ENCODE measurements at places on chromosomes 5 and 9. TPM values are rescaled to one million over a fixed set of nuclear protein-coding genes. Genes with fewer than 3 reads are reported as not detected.

The ORM1 gene
- polyA plus RNA-seq, result 6.9 TPM

The ARHGEF37 gene
- 3.8 TPM for polyA plus RNA-seq

- H3K4me3 ChIP-seq, result no peak overlapping the region
- no peaks in the 10 kb centered on the region for H3K4me1 ChIP-seq
- no peaks in the 10 kb centered on the region for H3K27me3 ChIP-seq
- H3K36me3 ChIP-seq, result no peaks in the 10 kb centered on the region
- no peak overlapping the region for H3K27ac ChIP-seq
Measured at GRCh38 chr5:110333384-110333783, 393.1 kb downstream of the TMEM232 start.

GRCh38 chr9:131762356-131762932 is 22.6 kb upstream of the RAPGEF1 start:
- H3K4me1 ChIP-seq, result no peaks in the 10 kb centered on the region
- no peak overlapping the region for H3K4me3 ChIP-seq
- peaks cover 5% of the 10 kb centered on the region for H3K27me3 ChIP-seq
- H3K36me3 ChIP-seq, result no peaks in the 10 kb centered on the region
- peak; percentile 79 for DNase-seq

DNA sequence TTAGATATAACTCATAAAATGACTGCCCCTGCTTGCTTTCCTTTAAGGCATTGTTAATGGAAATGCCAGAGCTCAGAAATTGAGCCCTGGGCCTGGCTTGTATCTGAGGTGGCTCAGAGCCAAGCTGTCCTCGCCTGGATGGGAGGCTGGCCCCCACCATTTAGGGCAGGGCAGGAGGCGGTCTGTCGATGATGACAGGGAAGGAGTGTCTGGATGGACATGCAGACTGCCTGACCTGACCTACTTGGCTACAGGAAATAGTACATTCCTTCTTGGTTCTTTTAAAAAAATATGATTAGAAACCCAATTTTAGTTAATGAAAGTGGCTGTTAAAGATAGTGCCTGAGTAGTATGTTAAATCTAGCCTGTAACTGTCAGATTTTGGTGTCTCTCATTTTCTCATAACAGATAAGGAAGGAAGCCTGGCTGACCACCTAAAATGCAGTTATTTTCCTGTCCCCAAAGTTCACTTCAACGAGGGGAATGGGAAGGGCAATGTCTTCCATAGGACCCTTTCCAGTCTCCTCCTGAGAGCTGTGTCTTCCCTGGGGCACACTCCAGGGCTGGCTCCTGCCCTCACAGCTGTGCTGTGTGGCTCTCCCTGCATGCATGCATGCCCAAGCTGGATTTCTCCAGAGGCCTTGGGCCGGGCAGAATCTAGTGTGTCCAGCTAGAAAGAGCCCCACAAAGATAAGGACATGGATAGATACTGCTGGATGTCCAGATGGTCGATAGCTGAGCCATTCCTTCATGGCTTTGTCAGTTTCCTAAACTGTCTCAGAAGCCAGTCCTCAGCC is 42.3 kb downstream of the MACROH2A1 start:
- H3K27ac ChIP-seq, result no peak overlapping the region
- H3K4me3 ChIP-seq, result no peak overlapping the region
- peaks cover 19% of the 10 kb centered on the region for H3K36me3 ChIP-seq
- no peaks in the 10 kb centered on the region for H3K27me3 ChIP-seq

- peak; percentile 62 for DNase-seq
- no peak overlapping the region for H3K4me3 ChIP-seq
- peaks cover 2% of the 10 kb centered on the region for H3K4me1 ChIP-seq
- H3K27ac ChIP-seq, result peak overlapping the region; percentile 83
Measured at GRCh38 chr5:145941448-145942130, 5.2 kb downstream of the SH3RF2 start.

The GABRA6 gene
- polyA plus RNA-seq, result not detected

The DOK3 gene
- polyA plus RNA-seq, result 4.1 TPM

The ADAMTS6 gene
- not detected for polyA plus RNA-seq

- H3K4me1 ChIP-seq, result no peaks in the 10 kb centered on the region
- no peak overlapping the region for H3K4me3 ChIP-seq
- no peaks in the 10 kb centered on the region for H3K27me3 ChIP-seq
- no peaks in the 10 kb centered on the region for H3K36me3 ChIP-seq
- no peak for DNase-seq
Measured at GRCh38 chr9:70772601-70773000, 348.8 kb downstream of the TRPM3 start.

Data from small intestine (tissue), 16 donors.